CD8-positive, alpha-beta memory T cell (primary cell): ENCODE measurements at places on chromosomes 3 and 15. TPM values are rescaled to one million over a fixed set of nuclear protein-coding genes. Genes with fewer than 3 reads are reported as not detected.

Gene TRIM42
- not detected for total RNA-seq

Gene PLCB2
- total RNA-seq = 57.3 TPM

Gene SPTBN5
- 0.31 TPM for total RNA-seq

- no peak overlapping the region for H3K4me3 ChIP-seq
- no peaks in the 10 kb centered on the region for H3K27me3 ChIP-seq
- no peaks in the 10 kb centered on the region for H3K36me3 ChIP-seq
Measured at GRCh38 chr3:140344601-140345205, 333.2 kb upstream of the TRIM42 start.

GRCh38 chr15:45177285-45177684 is 10.5 kb downstream of the SHF start:
- H3K36me3 ChIP-seq = no peaks in the 10 kb centered on the region
- H3K27me3 ChIP-seq = no peaks in the 10 kb centered on the region
- no peak overlapping the region for H3K27ac ChIP-seq
- H3K4me1 ChIP-seq = peaks cover 7% of the 10 kb centered on the region

GRCh38 chr15:41502795-41503668 is 9.4 kb downstream of the ITPKA start:
- H3K27me3 ChIP-seq = peaks cover 25% of the 10 kb centered on the region
- H3K4me3 ChIP-seq = peak overlapping the region; percentile 45
- DNase-seq = no peak
- H3K36me3 ChIP-seq = no peaks in the 10 kb centered on the region
- H3K4me1 ChIP-seq = peaks cover 17% of the 10 kb centered on the region
